ENCODE measurements at places on chromosomes 11 and 22. TPM values are rescaled to one million over a fixed set of nuclear protein-coding genes. Genes with fewer than 3 reads are reported as not detected.

- no peak for DNase-seq
Measured at GRCh38 chr22:41264408-41264941, 21.5 kb downstream of the RANGAP1 start.

DNA sequence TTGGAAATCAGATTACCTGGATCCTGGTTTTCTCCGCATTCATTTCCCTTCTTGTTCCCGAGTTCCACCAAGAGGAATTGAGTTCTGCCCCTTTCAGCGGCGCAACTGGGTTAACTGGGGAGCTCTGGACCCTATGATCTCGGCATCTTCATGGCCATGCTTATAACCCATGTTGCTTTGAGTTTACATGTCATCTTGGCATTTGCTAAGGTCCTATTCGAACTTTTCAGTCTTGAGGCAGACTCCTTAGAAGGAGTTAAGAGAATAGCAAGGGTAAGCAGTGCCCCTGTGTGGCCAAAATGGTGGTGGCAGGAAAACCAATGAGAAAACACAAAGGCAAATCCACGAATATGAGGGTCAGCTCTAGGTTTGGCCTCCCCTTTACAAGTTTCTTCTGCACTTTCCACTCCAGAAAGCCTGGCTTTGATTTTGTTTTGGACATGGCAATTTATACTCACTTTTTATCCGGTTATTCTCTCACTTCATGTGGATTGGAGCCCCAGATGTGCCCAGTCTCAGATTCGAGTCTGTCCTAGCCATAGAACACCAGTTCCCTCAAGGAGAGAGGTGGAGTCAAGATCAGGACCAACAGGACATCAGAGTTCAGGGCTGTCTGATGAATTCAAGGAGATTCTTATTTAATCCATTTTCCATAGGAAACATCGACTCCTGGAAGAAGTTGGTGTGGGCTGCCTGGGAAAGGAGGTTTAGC is 55.3 kb upstream of the FBXO3 start:
- peak; percentile 13 for DNase-seq

DNA sequence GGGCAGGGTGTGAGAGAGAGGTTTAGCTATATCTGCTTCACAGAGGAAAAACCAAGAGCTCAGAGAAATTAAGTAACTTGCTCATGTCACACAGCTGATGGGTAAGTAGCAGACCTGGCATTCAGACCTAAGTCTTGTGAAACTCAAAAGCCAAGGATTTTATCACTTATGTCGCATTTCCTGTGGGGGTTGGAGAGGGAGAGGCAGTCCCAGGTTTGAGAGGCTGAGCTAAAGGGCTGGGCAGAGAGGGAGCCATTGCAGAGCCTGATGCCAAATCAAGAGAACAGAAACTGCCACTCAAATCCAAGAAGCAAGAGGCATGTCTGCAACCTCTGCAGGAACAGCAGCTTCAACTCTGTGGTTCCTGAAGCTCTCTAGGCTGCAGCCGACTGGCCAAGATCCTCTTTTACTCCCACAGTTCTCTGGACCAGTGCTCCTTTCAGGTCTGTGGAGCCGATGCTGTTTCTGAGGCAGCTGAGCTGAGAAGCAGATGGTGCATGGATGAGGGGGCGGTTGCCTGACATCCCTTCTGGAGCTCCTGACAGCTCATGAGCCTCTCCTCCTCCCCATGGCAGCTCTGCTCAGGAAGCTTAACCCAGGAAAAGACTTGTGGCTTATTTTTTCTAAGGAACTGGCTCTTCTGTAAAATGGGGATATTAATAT is 47.6 kb upstream of the NAV2 start:
- DNase-seq: no peak

DNA sequence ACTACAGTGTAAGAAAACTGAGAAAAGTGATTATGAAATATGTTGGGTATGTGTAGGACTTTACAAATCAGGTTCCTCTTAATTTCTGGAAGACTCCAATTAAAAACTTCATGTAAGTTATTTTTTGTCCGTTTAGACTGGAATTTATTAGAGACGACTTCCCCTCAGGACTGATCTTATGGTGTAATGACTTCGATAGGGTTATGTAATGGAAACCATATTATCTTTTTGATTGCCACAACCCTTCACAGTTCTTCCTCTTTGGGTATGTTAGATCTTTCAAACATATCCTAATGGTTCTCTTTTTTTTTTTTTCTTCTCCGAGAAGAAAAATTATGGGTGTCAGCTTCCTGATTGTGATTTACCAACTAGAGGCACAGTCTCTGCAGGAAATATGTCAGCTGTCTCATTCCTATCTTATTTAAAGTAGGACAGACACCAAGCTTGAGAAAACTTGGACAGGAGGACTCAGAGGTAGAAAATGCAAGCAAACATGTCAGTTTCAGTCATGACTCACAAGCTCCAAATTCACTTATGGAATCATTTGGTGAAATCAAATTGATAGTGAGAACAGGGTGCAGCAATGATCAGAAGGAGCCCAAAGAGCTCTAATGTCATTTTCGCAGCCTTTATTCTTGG is 11.1 kb upstream of the LDLRAD3 start:
- DNase-seq: no peak

GRCh38 chr11:86809561-86809960 is 9.2 kb downstream of the PRSS23 start:
- DNase-seq: no peak

DNA sequence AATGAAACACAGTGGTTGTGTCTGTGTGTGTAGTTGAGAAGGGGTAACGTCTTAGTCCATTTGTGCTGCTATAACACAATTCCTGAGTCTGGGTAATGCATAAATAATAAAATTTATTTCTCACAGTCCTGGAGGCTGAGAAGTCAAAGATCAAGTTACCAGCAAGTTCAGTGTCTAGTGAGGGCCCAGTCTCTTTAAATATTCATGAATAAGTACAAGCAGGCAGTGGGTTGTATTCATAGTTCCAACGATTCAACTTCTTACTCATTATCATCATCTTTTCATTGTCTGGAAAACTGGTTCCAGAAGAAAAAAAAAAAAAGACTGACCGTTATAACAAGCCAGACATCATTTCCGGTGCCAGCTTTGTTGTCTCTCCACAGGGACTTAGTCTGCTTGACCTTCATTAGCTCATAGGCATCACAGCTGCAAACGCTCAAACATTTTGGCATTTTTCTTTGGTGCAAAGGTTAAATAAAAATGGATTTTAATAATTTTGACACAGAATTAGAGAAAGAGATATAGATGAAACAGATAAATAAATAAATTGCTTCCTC is 1297.5 kb downstream of the LRRC4C start:
- DNase-seq: no peak

HBE1 gene
- 0.35 TPM for total RNA-seq

BACE1 gene
- total RNA-seq: 10.2 TPM

AIFM3 gene
- total RNA-seq: 15.3 TPM

SGSM1 gene
- not detected for total RNA-seq

Measured in HepG2 (cell line).